ENCODE measurements at places on chromosomes 1 and 21.

- no peak for DNase-seq
These were observed 51.5 kb upstream of the TNFSF4 start for GRCh38 chr1:173258479-173259264.

DNA sequence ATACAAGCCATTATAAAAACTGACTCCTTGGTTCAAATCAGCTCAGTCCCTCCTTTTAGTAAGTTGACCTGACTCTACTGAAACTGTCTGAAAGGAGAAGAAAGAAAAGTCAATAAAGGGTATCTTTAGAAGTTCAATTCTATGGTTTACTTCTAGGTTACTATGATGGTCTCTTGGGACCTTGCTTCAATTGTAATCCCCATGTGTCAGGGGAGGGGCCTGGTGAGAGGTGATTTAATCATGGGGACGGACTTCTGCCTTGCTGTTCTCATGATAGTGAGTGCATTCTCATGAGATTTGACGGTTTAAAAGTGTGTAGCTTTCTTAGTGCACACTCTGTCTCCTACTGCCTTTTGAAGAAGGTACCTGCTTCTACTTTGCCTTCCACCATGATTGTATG is 31.7 kb upstream of the FNBP1L start:
- DNase-seq: no peak

GRCh38 chr1:248703674-248704073 is 1.1 kb upstream of the OR14I1 start:
- no peak for DNase-seq

GRCh38 chr1:46131712-46132528 is 509 bp downstream of the PIK3R3 start:
- peak; percentile 42 for DNase-seq

- DNase-seq: no peak
These were observed 53.0 kb upstream of the PRDX6 start for GRCh38 chr1:173424143-173424542.

- no peak for DNase-seq
These were observed 73.8 kb upstream of the ATP1A1 start for GRCh38 chr1:116299248-116299647.

GRCh38 chr1:29685387-29685786 is 449.1 kb downstream of the PTPRU start:
- DNase-seq: no peak

GRCh38 chr1:224069138-224069537 is 44.8 kb upstream of the FBXO28 start:
- no peak for DNase-seq

DNA sequence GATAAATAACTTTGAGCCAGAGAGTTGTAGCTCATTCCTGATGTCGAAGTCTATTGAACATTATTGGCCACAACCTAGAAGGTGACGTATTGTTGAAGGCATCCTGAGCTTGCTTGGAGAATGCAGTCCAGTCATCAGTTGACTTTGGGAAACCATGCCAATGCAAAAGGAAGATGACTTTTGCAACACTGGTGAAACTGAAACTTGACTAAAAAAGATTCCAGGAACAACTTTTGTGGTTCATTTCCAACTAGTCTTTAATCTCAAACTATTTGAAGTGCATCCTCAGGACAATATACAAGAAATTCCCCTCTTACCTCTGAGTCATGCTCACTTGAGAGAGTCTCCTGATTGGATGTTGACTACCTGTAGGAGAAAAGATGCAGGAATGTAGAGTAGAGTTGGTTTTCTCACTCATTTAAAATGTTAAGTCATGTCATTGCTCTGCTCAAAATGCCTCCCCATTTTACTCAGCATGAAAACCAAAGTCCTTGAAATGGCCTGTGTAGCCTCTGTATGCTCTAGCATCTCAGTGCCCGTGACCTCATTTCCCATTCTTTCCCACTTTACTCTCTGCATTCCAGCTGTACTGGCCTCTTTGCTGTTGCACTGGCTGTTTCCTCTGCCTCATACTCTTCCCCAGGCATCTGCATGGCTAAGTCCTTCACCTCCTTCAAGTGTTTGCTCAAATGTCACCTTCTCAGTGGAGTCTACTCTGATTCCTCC is 24.4 kb upstream of the LEPR start:
- DNase-seq: no peak

GRCh38 chr1:181124291-181124751 is 35.8 kb downstream of the IER5 start:
- no peak for DNase-seq

DNA sequence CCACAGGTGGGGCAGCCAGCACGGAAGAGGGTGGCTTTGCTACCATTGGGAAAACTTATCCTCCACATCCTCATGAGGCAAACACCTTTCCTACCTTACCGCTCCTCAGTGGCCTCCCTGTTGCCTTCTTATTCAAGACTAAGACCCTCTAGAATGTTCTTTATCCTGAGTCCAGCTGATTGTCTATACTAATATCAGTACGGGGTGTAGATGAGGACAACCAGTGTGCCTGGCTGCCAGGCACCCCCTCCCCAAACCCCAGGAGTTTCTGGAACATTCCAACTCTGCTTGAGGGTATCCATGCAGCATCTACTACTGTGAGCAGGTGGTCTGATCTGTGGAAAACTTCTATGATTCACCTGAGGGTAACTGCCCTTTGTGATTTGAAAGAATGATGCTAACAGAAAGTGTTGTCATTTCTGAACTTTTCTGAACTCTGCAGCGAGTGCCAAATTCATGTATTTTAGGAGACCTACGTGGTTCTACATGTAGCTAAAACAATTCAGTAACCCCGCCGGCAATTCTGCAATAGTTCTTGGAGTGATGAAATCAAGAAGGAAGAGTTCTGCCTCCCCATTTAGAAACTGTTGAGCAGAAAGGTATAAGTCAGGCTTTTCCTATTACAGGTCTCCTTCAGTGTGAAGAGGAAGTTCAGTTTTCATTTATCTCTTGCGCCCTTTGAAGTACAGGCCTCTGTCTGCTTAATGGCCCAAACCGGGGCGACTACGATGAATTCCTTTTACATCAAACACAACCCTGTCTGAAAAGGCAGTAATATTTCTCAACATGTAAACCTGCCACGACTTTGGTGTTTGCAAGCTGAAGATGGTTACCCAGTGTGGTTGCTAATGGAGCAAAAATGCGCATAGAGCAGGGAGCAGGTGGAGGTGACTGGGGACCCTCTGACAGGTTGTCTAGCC is 80.4 kb downstream of the RUNX1 start:
- DNase-seq: peak; percentile 72

DNA sequence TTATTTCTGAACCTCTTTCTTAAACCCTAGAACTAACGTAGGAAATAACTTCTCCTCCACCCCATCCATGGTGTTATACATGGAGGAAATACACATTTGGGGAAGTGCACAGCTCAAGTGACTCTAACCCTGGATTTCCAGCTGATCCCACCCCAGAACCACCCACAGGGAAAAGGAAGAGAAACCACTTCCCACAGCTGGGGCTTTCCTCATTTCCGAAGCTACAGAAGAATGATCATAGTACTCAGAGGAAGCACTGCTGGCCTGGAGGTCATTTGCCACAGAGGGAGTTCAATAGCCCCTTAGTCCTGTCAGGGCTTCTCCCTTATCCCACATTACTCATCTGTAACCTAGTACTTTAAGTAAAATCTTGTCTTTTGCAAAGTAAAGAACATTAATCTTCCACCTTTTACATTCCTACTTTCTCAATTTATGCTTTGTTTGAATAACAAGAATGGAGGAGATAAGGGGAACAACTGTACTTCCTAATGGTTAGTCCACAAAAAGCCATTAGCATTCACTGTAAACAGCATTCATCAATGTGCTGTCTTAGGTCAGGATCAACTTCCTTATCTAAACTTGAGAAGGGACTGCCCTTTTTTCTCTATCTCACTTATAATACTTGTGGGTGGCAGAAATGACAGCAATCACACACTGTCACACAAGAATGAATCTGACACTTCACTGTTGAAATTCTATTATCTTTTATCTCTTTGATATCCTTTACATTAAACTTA is 63.0 kb upstream of the RGS1 start:
- DNase-seq: no peak

GRCh38 chr1:70038025-70038424 is 167.4 kb downstream of the LRRC40 start:
- no peak for DNase-seq

DNA sequence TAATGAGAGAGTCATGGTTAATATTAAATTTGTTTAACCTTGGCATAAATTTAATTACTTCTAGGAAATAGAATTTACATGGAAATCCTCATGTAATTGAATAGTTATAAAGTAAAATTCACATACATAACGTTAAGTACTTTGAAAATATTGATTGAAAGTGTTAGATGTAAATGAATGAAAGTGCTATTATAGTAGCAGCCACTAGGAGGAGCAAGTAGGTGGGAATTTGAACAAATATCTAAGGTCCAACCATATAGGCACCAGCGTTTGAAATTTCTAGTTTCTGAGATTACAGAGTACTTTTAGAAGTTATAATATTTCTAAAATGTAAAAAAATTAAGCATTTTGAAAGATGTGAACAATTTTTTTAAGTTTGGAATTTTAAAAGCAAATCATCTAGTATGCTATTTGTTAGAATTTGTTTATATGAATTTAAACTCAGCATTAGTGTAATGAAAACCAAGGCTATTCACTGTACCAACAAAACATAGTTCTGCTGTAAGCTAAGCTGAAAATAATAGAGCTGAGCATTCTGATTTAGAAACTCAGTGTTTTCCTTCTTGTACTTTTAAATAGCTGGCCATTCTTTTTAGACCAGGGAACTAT is 3.3 kb downstream of the B3GALT2 start:
- DNase-seq: no peak

DNA sequence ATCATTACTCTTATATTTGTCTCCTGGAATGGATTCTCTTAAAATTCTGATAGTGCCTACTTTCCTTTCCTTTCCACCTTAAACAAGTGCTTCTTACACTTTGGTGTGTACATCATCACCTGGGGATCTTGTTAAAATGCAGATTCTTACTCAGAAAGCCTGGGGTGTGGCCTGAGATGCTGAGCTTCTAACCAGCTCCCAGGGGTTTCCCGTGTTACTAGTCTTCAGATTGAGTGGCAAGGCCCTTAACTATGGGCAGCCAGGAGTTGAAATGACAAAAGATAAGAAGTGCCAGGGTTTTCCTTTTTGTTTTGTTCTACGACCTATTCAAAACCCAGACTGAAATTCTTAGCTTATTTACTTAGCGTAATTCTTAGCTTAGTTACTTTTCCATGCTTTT is 159.2 kb downstream of the HFM1 start:
- no peak for DNase-seq

DNA sequence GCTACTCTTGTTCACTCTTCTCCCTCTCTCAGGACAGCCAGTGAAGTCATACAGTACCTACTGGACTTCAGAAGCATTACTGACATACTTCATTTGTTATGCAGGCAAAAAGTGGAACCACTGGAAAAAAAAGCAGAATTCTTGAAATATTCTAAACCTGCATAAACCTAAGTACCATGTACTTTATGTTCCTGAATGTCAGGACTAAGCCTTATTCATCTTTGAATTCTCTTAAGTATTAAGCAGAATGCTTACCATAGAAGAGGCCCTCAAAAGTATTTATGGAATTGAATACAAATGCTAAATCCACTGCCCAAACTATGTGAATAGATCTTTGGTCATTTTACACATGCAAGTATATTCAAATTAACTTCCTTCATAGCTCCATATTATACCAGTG is 7.8 kb downstream of the PSMB2 start:
- DNase-seq: no peak

DNA sequence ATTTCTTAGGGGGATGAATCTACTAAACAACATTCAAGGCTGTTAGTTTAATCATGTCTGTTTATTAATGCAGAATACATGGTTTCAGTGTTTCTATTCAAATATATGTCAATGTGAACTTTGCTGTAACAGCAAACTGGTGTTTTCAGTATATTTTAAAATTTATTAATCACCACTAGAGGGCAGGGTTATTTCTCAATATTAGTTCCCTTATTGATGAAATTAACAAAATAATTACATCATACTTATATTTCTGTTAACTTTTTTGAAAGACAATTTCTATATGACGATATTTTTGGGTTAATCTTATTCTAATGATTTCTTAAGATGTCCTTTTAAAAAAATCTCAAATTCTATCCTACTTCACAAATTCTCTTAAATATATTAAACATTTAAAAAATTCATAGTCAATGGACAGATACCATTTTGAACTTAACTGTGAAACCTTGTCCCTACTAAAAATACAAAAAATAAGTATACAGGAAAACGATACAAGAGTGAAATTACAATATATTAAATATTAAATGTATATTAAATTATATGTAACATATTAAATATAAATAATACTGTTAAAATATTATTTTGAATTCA is 1034.1 kb upstream of the PRMT6 start:
- DNase-seq: no peak

DNA sequence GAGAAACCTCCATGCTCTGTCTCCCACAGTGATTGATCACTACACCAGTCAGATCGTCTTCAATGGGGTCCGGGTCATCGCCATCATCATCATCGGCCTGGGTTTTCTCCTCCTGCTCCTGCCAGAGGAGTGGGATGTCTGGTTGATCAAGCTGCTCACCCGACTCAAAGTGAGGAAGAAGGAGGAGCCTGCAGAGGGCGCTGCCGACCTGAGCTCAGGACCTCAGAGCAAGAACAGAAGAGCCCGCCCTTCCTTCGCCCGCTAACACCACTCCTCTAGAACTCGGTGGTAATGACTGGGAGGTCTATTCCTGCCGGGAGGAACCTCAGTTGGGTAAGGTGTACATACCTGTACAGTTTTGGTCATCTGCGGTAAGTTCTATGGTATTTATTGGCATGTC is 50.3 kb upstream of the COA6 start:
- DNase-seq: peak; percentile 81

GRCh38 chr21:35226968-35227744 is 178.1 kb upstream of the RUNX1 start:
- DNase-seq: peak; percentile 63

GRCh38 chr1:178613271-178613945 is 100.5 kb downstream of the TEX35 start:
- no peak for DNase-seq

DNA sequence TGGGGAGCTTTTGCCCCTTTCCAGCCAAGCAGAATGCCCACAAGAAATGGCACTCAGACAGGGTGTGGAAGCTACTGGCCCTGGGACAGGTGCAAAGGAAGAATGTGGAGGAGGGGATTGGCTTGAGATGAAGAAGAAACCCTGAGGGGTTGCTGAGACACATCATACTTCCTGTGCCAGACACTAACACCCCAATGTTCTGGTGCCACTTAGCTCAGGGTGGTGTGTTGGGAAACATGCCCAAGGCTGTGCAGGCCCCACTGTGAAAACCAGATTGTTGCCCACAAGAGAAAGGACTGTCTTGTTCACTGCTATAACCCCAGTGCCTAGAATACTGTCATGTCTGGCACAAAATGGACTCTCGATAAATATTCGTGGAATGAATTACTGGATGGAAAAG is 9.9 kb upstream of the PAQR6 start:
- DNase-seq: no peak

GRCh38 chr1:94063379-94063778 is 57.6 kb downstream of the ABCA4 start:
- no peak for DNase-seq

Data from activated CD4-positive, alpha-beta T cell treated with anti-CD3 and anti-CD28 coated beads for 48 hours (primary cell).